ENCODE measurements at places on chromosomes 2 and 18.
A peak's percentile ranks its signal among the peaks of the same experiment; 100 is the strongest.

- peak; percentile 28 for DNase-seq
These were observed 5.3 kb upstream of the GDF7 start for GRCh38 chr2:20661421-20662307.

DNA sequence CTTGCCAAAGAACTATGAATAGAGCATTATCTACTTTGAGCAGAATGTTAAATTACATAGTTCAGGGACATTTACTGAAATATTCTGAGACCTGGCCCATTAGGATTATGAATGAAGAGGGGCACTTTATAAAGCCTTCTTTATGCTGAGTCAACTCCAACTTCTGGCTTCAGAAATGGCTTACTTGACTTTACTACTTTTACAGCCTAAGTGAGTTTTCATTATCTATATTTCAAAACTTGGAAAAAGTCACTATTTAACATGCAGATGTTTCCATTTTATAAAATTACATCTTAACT lies 37.7 kb downstream of the SESTD1 start:
- DNase-seq: no peak

- no peak for DNase-seq
These were observed 313.0 kb downstream of the CDH2 start for GRCh38 chr18:27863780-27864430.

- DNase-seq: no peak
These were observed 7.6 kb upstream of the SERPINB12 start for GRCh38 chr18:63534615-63535014.

DNA sequence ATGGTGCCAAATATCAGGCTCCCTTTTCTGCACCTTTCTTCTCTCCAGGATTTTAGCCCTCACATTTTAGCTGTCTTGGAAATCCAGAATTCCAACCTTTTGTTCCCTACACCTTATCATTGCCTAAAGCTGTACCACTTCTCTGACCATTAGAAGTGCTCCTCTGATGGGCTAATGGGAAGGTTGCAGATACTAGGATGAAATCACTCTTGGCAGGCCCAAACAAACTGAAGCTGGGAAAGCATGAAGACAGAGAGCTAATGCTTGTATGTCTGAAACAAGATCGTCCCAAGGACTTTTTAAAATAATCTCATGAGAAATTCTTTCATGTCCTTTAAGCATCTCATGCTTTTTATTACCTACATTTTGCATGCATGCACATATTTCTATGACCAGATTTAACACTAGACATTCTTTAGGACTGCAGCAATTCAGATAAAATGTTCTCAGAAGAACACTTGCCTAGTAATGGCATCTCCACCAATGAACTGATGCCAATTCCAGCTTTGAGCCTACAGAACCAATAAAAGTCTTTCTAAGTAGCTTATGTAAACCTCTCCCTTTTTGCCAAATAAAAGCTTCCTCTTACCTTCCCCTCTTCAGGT lies 98.4 kb upstream of the OSR1 start:
- no peak for DNase-seq

DNA sequence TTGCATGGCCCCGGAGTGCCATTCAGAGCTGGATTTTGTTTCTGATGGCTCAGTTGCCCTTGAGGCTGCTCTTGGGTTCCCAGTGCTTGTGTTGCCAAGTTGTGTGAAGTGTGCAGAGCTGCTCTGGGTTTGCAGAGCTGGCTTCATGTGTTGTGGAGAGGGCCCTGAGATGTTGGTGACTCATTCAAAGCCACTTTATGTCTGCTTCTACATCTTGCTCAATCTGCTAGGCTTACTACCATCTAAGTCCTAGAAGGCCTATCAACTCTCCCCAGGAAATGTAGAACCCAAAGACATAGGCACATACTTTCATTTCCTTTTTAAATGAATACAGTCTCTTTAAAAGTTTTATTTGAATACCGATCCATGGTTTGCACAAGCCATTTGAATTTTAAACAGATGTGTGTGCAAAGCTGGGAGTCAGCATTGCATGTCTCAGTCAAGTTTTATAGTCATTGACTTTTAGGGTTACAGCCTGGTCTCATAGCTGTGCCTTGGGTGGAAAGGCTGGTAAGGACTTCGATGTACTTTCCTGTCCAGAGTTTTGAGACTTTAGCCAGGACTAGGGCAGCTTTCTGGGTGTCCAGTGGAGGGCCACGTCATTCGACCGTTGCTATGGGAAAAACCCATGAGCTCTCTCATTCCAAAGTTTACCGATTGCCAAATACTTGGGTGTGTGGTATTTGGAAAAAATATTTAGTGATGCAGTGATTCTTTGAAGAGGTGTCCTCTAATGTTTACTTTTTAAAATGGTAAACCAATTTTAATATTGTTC lies 105.0 kb downstream of the LTBP1 start:
- DNase-seq: no peak

GRCh38 chr2:98903767-98904485 lies 32.1 kb downstream of the CRACDL start:
- DNase-seq: no peak

DNA sequence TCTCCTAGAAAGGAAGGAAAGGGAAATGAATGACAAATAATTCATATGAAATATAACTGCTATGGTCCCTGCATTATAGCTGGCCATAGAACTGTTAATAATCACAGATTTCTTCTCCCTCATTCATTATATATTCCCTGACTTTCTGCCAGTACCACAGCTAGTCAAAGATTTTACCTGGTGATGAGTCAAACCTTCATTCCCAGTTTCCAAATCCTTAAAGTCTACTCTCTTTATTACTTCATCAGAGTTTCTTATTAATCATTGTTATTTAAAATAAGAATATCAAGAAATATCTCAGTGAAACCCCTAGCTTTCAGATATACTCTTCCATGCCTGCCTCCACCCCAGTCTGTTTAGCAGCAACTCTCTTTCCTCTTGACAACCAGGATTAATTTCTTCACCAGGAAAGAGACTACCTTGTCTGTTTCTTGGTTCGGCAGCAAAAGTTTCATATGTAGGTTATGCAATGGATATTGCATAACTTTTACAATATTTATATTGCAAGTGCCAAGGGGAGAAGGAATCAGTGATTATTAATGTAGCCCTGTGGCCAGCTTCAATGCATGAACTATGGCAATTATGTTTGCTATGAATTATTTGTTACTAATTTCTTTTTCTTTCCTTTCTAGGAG lies 533.8 kb downstream of the FBXO15 start:
- DNase-seq: no peak

- DNase-seq: no peak
These were observed 20.6 kb upstream of the ZNF804A start for GRCh38 chr2:184577743-184578142.

GRCh38 chr18:22551536-22552151 lies 133.9 kb upstream of the CTAGE1 start:
- peak; percentile 82 for DNase-seq

GRCh38 chr2:65017335-65017734 lies 28.1 kb downstream of the SLC1A4 start:
- no peak for DNase-seq

DNA sequence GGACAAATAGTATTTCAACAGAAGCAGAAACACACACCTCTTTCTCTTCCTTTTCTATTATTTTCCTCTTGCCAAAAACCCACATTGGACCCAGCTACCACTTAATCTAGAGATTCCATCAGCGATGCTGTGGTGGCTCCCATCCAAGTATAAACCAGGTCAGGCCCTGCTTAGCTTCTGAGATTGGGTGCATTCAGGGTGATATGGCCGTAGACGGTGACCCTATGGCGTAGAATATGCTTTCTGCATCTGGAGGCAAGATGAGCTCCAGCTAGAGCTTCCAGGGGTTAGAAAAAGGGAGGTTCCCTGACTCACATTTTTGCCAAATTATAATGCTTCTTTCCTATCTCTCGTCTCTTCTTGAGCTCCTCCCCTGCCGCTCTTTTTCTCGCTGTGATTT lies 66.5 kb downstream of the TNP1 start:
- no peak for DNase-seq

- DNase-seq: no peak
These were observed 8.0 kb downstream of the SFT2D3 start for GRCh38 chr2:127709336-127709735.

GRCh38 chr2:111918383-111918806 lies 20.0 kb downstream of the MERTK start:
- peak; percentile 68 for DNase-seq

DNA sequence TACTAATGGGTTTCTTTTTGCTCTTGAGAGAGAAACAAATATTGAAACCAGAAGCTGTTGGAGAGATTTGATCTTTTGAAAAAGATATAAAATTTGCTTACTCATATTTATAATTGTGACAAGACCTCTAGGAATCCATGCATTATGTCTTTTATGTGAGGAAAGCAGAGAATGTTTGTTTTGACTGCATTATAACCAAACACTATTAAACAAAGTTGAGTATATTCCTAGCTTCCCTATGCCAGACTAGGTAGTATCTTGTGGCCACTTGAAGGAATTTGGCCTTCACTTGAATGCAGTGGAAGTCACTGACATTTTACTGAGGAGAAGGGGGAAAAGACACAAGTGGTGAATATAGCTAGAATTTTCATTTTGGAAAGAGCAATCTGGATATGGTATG lies 521.8 kb upstream of the ZEB2 start:
- DNase-seq: no peak

DNA sequence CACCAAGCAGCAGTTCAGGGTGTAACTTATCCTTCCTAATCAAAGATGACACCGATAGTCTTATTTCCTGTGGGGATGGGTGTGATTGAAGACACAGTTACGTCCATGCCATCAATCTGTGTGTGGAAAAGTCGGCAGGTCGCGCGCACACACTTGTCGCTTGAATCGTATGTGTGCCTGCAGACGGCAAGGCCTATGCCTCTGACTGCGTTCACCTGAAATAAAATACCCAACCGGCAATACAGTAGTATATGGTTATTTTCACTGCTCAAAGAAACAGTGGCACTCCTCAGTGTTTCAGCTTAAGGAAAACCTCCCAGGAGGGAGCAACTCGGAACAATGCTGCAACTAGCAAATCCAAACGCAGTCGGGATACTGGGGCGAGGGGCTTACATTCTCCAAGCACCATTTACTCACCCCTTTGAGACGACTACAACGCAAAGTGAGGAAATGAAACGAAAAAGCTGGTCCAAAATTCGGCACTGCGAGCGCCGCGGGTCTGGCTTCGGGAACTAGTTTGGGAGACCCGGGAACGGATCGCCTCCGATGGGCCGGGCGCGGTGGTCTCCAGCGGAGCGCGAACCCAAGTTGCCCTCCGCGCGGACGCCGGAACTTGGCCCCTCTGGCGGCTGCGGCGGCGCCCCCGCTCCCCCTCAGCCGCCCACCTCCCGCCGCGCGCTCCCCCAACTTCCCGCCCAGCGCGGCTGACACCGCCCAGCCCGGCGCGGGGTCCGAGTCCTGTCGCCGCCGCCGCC lies 675 bp downstream of the PRKD3 start:
- no peak for DNase-seq

GRCh38 chr2:26355038-26355995 lies 8.7 kb upstream of the ADGRF3 start:
- peak; percentile 74 for DNase-seq

DNA sequence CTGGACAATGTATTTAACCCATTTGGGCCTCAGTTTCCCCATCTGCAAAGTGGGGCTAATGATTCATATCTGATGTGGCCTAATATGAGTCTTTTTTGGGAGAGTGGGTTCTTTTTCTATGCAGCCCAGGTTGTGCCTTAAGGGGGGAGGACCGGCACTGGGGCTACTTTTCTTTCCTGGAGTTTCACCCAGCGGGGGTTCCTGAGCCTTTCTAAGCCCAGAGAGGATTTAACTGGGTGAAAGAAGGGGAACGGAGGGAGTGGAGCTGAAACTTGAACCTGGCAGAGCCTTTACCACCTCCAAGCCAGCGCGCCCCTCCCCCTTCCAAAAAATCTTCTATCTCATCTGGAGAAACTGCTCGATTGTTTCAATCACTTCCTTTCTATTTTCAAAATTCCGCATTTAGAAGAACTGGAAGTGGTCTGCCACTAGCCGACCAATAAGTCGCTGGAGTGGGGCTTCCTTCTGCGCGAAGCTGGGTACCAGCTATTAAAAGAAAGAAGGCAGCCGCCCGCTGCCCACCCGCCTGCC lies 205.0 kb upstream of the SMAD2 start:
- no peak for DNase-seq

All from AG04449 (cell line).